Bronchial epithelial cell (primary cell): ENCODE measurements at places on chromosomes 7 and 10. TPM values are rescaled to one million over a fixed set of nuclear protein-coding genes. Genes with fewer than 3 reads are reported as not detected.

SPDYE2 gene
- total RNA-seq, result not detected in 2 replicates

NEUROG3 gene
- total RNA-seq, result not detected in 2 replicates

TSPAN12 gene
- total RNA-seq, result 1.6 and 2.7 TPM in 2 replicates

GDF10 gene
- not detected in 2 replicates for total RNA-seq

PKD2L1 gene
- under 0.01 TPM in 1 of 2 replicates, not detected in the other for total RNA-seq

RASSF4 gene
- 0.26 and 0.51 TPM in 2 replicates for total RNA-seq

IRF5 gene
- 6.8 and 7.7 TPM in 2 replicates for total RNA-seq

MUC3A gene
- total RNA-seq, result under 0.01 TPM in 1 of 2 replicates, not detected in the other

CDCA7L gene
- 11.5 and 40.3 TPM in 2 replicates for total RNA-seq

GPR15LG gene
- total RNA-seq, result 0.53 and 2.6 TPM in 2 replicates

SLC39A12 gene
- not detected in 2 replicates for total RNA-seq

WIPF3 gene
- total RNA-seq, result under 0.01 TPM in 2 replicates

HABP2 gene
- not detected in 2 replicates for total RNA-seq

RELN gene
- total RNA-seq, result 0.13 TPM in 1 of 2 replicates, not detected in the other

KIAA1217 gene
- total RNA-seq, result 3.4 and 4.9 TPM in 2 replicates

PARP12 gene
- 9.2 and 13.3 TPM in 2 replicates for total RNA-seq

TMEM139 gene
- total RNA-seq, result 1.0 and 3.7 TPM in 2 replicates

FBH1 gene
- total RNA-seq, result 54.5 and 75.4 TPM in 2 replicates

TRA2A gene
- total RNA-seq, result 21.3 and 28.4 TPM in 2 replicates
